ENCODE measurements at places on chromosomes 5 and 9.

- no peak for DNase-seq
These were observed 60.2 kb downstream of the PPARGC1B start for GRCh38 chr5:149790276-149790675.

DNA sequence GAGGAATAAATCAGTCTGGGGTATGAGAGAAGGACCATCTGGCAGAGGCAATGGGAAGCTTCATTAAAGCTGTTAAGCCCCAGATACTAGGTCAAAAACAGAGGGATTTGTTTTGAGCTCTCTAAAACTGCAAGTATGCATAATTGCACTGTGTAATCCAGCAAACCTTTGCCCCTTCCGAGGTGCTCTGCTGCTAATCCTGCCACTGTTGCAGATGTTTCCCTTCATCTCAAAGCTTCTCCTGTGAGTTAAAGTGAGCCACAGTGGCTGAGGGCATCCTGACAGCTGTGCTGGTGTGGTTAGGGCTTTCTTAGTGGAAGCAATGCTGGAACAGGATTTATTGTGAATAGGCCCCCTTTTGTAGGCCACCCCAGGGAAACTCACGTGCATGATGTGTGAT lies 160.3 kb upstream of the TRPC7 start:
- no peak for DNase-seq

DNA sequence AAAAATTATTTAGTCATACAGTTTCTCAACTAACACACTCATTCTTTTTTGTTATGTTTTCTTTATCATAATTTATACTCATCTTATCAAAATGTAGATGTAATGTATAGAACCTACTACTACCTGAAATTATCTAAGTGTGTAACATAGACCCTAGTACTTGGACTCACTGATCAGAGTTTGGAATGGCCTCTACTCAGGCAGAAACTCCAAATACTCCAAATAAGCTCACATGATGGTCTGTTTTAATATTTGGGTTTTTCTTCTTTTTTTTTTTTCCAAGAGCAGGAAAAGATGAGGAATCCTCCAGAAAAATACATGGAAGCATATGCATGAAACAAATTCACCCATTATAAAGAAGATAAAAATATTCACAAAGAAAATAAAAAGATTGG lies 126.3 kb downstream of the PDE4D start:
- DNase-seq = no peak

GRCh38 chr9:92598382-92598781 lies 62.6 kb upstream of the ECM2 start:
- no peak for DNase-seq

GRCh38 chr5:138354926-138355378 lies 2.5 kb downstream of the KDM3B start:
- DNase-seq = no peak

GRCh38 chr5:11596185-11596584 lies 308.1 kb downstream of the CTNND2 start:
- DNase-seq = no peak

- DNase-seq = no peak
These were observed 135.7 kb upstream of the COX7C start for GRCh38 chr5:86482008-86482407.

- no peak for DNase-seq
These were observed 181.7 kb downstream of the ERCC6L2 start for GRCh38 chr9:96057155-96057554.

DNA sequence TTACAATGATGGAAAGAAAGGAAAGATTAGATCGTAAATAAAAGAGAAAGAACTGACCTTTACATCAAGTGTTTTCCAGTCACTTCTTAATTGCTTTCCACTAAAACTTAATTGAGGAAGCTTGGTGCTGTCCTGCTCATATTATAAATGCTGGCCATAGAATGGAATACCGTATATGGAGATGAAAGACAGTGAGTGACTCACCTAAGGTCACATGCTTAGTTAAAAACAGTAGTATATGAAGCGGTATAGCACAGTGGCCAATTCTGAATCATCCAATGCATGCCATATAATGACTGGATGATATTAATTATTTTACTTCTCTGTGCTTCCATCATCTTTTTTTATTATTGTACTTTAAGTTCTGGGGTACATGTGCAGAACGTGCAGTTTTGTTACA lies 482.4 kb upstream of the SGCD start:
- DNase-seq = no peak

DNA sequence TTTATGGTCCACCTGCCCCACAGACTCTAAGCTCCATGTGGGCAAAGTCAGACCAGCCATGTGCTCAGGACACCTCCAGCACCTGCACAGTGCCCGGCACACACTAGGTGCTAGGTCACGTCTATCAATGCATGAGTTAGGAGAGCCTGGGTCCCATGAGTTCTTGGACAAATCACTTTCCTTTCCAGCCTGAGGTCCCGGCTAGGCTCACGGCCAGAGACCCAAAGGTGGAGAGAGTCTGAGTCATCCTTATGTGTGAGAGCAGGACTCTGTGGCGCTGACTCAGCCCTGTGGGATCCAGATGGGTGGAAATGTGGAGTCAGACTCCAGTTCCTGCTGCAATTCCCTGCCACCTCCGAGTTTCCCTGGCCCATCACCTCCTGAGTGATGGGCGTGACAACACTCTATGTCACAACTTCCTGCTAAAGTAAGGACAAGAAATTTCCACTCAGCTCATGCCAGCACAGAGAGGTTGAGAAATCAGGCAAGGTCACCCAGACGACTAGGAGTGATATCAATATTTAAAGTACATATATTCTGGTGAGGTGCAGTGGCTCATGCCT lies 2.5 kb upstream of the ST6GALNAC4 start:
- no peak for DNase-seq

- no peak for DNase-seq
These were observed 54.0 kb upstream of the ROR2 start for GRCh38 chr9:92004045-92004392.

- DNase-seq = no peak
These were observed at the start of gene PDGFRB for GRCh38 chr5:150155258-150156026. TSS of gene PDGFRB (minus strand) at chr5:150155845. CDS start at chr5:150137047, 18,798 bp downstream.

GRCh38 chr9:97786341-97786740 lies 66.7 kb upstream of the FOXE1 start:
- no peak for DNase-seq

DNA sequence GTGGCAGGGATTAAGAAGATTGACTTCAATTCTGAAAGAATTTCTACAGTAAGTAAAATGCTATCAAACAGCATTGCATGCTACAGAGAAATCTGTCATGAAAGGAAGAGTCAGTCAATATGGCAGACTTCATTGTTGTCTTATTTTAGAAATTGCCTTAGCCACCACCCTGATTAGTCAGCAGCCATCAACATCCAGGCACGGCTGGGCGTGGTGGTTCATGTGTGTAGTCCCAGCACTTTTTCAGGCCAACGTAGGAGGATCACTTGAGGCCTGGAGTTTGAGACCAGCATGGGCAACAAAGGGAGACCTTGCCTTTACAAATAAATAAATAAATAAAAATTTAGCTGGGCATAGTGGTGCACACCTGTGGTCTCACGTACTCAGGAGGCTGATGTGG lies 46.6 kb downstream of the RMI1 start:
- no peak for DNase-seq

- no peak for DNase-seq
These were observed 306.0 kb upstream of the SEMA6A start for GRCh38 chr5:116880601-116881000.

GRCh38 chr9:28542928-28543327 lies 969.6 kb upstream of the C9orf72 start:
- no peak for DNase-seq

DNA sequence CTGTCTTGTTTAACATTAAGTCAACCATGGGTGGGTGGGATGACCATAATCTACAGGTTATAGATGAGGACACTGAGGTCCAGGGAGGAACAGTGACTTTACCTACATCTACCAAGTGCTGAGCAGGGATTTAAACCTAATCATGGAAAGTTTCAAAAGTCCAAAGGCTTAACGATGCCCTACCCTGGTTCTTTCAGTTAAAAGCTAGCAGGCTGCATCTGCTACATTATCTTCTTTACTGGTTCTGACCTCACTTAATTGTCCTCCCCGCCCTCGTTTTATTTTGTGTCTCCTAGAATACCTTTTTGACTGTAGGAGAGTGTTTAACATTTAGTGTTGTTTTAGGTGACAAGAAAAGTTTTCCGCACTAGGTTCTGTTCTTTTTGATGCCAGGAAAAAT lies 735.2 kb downstream of the TLR4 start:
- DNase-seq = no peak

GRCh38 chr9:17625644-17626388 lies 47.0 kb downstream of the SH3GL2 start:
- no peak for DNase-seq

DNA sequence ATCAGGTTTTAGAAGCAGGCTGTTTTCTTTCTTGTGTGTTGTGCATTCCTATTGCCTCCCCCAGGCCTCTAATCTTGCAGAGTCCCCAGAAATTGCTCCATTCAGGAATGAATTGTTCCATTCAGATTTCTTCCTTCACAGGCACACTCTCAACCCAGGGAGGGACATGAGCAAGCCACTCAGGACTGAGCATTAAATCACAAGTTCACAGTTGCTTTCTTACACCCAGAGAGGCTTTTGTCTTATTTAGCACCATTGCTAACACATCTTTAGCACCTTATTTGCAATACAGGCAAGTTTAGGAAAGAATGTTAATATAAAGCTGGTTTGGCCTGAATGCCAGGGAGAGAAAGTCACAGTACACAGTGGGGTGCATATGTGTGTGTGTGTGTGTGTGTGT lies 221.4 kb downstream of the RAB3C start:
- no peak for DNase-seq

DNA sequence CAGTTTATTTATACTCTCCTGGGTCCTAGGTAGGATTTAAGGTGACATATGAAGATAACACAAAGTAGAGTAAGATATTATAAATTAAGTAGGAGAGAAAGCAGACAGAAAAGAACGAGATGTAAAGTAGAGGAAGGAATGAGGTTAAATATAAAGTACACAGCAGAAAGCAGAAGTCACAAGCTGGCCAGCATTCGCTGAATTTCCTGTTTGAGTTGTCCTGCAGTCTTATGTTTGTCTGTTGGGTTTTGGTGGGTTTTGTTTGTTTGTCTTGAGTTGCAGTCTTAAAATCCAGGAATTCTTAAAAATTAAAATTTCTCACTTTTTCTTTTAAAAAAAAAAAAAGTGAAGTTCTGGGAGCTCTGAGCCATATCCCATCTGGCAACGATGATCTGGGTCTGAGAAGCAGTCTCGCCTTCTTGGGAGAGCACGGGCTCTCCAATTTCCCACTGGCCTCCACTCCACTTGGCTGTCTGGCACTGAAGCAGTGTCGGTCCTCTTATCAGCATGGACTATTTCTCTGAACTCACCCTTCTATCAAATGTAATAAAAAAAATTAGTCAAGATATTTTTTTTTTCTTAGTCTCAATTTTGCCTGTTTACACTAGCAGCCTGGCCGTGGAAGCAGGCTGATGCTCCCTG lies 2.0 kb downstream of the S100Z start:
- no peak for DNase-seq

GRCh38 chr9:99850736-99851499 lies 29.2 kb downstream of the NR4A3 start:
- no peak for DNase-seq

DNA sequence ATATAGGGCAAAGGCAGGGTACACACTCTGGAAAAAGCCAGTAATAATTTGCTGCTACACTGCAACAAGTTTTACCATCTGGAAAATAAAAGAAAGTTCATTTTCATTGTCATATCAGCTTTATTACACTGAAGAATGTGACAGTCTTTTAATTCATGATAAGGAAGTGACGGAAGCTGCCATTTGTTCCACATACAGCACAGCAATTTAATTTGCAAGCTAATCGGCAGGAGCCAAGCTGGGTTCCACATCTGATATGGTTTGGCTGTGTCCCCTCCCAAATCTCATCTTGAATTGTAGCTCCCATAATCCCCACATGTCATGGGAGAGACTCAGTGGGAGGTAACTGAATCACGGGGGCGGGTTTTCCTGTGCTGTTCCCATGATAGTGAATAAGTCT lies 16.5 kb downstream of the PRELID2 start:
- no peak for DNase-seq

DNA sequence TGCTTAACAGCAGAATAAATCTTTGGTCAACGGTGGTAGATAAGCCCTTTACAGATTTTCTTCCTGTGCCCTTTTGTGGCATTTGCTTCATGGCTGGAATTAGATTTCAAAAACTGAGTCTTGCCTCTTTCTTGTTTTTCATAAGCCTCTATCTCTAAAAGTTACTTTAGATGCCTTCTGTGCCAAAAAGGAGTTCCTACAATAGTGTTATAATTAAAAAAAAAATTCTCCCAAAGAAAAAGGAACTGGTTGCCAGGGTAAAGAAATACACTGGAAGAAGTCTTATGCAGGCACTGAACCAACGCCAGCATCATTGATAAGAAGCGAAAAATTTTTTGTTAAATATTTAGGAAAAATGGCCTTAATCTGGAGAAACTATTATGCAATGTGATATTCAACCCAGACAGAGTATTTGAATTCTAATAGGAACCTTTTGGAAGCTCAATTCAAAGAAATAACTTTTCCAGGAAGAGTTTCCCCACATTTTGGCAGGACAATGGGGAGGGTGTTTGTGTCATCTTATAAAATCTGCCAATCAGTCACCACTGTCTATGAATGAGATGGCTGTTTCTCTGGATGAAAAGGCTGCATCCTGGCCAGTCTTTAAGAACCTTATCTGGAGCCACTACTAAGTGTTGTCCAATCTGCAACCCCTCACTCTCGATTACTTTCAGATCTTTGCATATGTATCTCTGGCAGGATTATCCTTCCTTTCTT lies 608.1 kb downstream of the PDE4D start:
- DNase-seq = no peak

GRCh38 chr5:25387953-25388352 lies 743.2 kb upstream of the CDH10 start:
- no peak for DNase-seq

GRCh38 chr9:121026768-121027167 lies 23.3 kb downstream of the C5 start:
- DNase-seq = no peak

- no peak for DNase-seq
These were observed 89.7 kb downstream of the CAAP1 start for GRCh38 chr9:26802921-26803320.

Measured in left renal cortex interstitium (tissue), 4 donors.